ENCODE measurements at places on chromosomes 7 and 10.

DNA sequence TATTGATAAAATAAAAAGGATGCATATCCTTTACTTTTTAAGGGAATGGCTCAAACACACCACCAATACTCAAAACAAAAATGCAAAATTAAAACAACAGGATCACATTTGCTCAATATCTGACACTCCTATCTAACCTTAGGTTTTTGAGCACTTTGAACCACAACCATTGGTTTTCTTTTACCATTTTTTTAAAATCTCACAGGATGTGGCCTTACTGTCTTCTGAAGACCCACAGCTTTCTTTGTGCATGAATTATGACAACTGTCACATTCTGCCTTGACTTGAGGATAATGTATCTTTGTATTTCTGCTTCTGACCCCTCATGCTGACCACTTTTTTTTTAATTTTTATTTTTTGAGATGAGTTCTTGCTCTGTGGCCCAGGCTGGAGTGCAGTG is 461.1 kb upstream of the NRP1 start:
- no peak for DNase-seq

DNA sequence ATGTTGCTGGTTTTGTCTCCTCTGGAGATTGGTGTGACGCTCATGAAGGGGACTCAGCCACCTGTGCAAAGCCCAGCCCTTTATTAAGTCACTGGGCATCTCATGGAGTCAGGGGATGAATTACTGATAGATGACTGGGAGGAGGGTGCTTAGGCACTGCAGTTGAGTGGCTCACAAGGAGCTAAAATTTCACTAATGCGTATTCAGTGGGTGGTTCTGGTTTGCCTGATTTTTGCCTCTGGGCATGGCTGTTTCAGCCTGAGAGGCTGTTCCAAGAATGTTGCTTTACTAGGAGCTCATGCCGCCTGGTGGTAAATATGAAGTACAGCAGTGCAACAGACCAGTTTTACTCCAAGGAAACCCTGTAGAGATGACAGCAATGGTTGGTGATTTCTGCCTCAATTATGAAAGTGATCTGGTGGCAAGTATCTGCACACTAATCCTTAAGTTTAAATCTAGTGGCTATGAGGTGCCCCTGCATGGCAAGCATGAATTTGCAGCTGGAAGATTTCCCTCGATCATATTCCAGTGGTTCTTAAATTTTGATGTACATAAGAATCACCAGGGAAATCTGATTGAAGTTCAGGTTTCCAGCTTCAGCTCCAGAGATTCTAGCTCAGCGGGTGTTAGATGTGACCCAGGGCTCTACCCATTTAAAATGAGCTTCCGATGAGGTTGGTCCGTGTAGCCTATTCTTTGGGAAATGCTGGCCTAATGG is 19.9 kb downstream of the ACTA2 start:
- DNase-seq, result peak; percentile 71

GRCh38 chr10:131772441-131772840 is 128.4 kb upstream of the PPP2R2D start:
- no peak for DNase-seq

GRCh38 chr7:75740846-75741497 is 2.2 kb upstream of the HIP1 start:
- DNase-seq, result no peak

- DNase-seq, result no peak
These were observed 32.7 kb upstream of the KLHL7 start for GRCh38 chr7:23072922-23073321.

GRCh38 chr10:11242443-11243387 is 225.0 kb downstream of the CELF2 start:
- no peak for DNase-seq

DNA sequence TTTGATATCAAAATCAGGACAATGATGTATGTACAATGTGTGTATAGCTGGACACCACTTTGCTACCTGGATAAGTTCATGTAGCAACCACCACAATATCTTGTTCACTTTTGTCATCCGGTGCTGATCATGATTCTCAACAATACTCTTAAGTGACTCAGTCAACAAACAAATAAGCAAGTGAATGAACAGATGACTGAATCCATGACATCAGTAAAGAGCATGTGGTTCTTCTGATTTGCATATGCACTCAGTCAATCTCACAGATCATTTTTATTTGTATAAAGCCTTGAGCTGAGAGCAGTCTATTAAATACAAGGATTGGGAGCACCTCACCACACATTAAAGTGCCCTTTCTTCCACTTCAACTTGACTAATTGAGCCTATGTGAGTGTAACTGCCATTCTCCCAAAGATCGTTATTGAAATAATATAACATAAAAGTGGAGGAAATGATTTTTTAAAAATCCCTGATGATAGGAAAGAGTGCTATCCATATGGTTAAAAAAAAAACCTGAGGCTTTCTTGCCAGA is 69.5 kb downstream of the NPSR1 start:
- no peak for DNase-seq

DNA sequence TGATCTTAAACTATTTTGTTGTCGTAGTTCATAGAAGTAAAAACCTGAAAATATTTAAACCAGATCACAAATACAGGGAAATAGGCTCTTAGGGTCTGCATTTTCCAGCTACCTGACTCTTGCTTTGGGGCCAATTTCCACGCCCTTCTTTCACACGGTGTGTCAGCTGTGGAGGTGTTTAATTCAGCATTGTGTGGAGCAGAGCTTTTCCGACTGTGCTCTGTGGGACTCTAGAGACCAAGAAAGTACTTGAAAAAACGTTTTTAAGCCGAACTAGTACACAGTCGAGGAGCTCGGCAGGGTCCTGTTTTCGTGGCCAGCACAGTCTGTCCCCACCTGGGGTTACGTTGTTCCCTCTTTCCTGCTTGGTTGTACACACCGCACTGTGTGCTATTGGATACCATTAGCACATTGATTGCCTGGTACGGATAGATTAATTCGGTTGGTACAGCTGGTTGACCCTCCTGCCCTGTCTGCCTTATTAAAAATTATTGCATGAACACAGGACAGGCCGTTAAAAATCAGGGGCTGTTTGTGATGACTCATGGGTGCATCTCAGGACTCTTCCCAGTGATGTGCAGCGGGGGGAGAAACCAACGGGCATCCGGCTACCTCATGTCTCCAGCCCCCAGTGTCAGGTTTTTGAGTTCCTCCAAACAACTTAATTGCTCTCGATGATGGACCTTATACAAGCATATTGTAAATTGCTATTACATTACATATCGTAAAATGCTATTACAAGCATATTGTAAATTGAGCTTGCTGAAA is 80.7 kb upstream of the BTBD16 start:
- DNase-seq, result peak; percentile 67

- DNase-seq, result peak; percentile 53
These were observed 73.3 kb downstream of the ZMIZ1 start for GRCh38 chr10:79142064-79142491.

- DNase-seq, result no peak
These were observed 219.2 kb upstream of the HDAC9 start for GRCh38 chr7:18276380-18276779.

GRCh38 chr7:24463474-24463873 is 109.8 kb upstream of the PALS2 start:
- DNase-seq, result no peak

GRCh38 chr10:86178401-86179152 is 188.0 kb downstream of the GRID1 start:
- DNase-seq, result peak; percentile 14

DNA sequence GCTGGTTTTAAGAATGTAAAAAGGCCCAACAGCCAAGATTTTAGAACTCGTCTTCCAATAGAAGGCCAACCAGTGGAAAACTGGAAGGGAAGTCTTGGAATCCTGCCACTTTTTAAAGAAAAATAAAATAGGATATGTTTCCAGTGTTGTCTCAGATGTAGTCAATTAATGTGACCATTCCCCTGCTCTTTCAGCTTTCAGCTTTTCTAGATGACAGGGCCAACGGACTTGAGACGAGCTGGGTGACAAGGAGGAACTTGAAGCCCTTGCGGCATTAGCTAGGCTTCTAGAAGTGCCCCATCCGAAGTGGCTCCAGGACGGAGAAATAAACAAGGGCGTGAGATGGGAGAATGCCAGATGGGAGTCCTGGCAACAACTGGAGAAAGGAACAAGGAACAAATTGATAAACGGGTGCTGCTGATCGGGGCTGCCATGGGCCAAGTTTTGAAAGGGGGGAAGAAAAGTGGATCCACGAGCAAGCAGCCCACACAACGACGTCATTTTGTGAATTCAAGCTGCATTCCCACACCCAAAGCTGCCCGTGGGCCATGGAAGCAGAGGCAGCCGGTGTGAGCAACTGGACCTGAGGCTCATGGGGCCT is 42.3 kb downstream of the CTBP2 start:
- no peak for DNase-seq

- DNase-seq, result no peak
These were observed 94.7 kb downstream of the OSBPL3 start for GRCh38 chr7:24885305-24885704.

GRCh38 chr7:103592844-103593243 is 146.8 kb upstream of the SLC26A5 start:
- no peak for DNase-seq

- DNase-seq, result no peak
These were observed 77.9 kb downstream of the ZMIZ1 start for GRCh38 chr10:79146611-79147130.

DNA sequence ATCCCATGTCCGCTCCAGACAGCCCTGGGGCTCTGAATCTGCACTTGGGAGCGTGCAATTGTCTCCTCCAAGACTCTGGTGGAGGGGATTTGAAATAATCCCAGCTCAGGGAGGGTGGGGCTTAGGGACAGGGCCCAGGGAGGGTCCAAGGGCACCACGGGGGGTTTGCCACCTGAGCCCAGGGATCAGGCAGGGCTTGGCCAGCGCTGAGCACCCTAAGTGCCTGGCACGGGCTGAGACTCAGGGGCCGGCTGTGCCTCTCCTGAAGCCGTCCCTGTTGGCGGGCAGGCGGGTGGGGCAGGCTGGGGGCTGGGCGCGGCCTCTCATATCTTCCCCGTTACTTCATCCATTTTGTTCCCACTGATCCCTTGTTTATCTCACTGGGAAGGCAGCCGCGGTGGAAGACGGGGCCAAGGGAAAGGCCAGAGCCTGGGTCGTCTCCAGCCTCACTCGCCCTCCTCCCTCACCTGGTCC is 41.8 kb upstream of the ELN start:
- DNase-seq, result no peak

DNA sequence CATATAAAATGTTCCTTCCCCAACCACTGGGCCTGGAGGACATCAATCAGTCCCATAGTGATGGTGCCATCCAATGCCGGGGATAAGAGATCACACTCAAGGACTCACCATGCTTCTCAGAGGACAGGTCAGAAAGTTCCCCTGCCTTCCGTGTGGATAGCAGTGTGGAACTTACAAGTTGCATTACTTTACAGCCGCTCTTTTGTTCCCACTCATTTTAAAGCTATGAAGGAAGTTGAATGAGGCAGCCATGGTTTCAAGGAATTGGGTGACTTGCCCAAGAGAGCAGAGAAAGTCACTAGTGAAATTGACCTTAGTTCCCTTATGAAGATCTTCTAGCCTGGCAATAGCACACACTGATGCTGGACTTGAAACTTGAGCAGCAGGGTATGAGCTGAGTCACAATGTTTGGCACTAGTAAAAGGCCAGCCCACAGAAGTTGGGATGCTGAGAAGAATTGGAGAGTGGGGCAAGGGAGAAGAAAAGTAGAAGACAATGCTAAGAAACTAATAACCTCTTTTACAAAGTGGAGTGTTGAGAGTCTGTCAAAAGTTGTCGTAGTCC is 78.7 kb downstream of the CXCL12 start:
- peak; percentile 30 for DNase-seq

DNA sequence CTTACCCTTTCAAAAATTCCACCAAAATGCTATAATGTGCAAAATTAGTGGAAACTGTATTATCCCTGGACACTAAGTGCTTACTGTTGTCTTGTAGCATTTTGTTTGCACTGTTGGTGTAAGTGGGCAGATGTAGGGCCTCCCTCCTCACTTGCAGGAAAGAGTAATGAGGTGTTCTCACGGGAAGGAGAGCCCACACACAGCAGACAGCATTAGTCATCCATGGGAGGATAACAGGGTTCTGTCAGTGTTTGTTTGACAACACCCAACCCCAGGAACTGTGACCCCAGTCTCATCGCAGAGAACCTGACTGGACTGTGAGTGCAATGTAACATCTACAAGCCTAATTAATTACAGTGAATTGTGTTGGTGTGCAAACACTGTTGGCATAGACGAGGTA is 58.7 kb upstream of the VSTM2A start:
- DNase-seq, result no peak

GRCh38 chr10:112454910-112455779 is 8.1 kb downstream of the VTI1A start:
- DNase-seq, result no peak

GRCh38 chr7:131190581-131190980 is 137.1 kb upstream of the MKLN1 start:
- DNase-seq, result no peak

DNA sequence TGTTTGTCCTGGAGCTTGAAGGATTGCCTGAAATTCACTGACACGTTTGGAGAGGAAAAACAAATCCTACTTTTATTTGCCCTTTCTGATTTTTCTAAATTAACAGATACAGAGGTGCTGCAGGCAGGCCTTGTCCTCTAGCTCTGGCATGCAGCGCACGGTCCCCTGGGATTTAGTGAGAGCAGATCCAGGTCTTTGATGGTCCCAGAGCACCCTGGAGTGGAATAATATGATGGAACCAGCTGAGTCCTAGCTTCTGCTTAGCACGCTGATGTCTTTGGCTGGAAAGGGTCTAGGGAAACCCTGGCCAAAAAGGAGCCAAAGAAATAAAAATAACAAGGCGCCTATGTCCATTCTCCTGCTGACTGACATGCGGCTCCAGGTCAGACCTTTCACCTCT is 40.5 kb downstream of the C10orf120 start:
- no peak for DNase-seq

- no peak for DNase-seq
These were observed 50.1 kb upstream of the DPYSL4 start for GRCh38 chr10:132136689-132137088.

- no peak for DNase-seq
These were observed 24.3 kb upstream of the VAX1 start for GRCh38 chr10:117162093-117163060.

GRCh38 chr7:55075464-55076021 is 56.7 kb downstream of the EGFR start:
- DNase-seq, result no peak

DNA sequence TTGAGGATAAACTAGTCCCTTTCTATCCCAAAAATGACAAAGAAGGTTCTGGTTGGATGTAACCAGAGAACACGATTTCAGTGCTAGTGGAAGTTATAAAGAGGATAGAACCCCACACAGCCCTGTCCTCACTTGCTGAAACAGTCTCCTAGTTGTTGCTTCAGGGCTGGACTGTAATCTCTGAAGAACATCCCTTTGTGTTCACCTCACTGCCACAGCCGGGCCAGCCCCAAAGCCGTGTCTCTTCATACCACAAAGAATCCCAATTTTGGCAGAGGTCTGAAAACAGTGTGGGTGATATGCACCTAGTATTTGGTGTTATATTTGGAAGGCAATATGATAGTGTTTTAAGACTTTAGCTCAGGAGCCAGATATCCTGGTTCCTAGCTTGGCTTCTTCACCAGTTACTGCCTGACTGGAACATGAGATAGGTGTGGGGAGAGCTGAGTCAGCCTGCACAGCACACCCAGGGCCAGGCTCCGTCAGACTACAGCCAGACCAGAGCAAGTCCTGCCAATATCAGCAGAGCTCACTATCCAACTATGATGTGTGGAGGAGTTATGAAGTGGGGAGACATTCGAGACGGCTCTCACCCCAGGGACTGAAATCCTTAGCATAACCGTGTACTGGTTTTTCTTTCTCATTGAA is 21.2 kb downstream of the CYP3A4 start:
- no peak for DNase-seq
